ENCODE measurements at places on chromosomes 12 and 14.
A peak's percentile ranks its signal among the peaks of the same experiment; 100 is the strongest.

GRCh38 chr12:118625050-118625675 is 248.8 kb downstream of the SUDS3 start:
- DNase-seq, result no peak

- no peak for DNase-seq
These were observed 52.7 kb downstream of the TBX3 start for GRCh38 chr12:114631242-114631641.

DNA sequence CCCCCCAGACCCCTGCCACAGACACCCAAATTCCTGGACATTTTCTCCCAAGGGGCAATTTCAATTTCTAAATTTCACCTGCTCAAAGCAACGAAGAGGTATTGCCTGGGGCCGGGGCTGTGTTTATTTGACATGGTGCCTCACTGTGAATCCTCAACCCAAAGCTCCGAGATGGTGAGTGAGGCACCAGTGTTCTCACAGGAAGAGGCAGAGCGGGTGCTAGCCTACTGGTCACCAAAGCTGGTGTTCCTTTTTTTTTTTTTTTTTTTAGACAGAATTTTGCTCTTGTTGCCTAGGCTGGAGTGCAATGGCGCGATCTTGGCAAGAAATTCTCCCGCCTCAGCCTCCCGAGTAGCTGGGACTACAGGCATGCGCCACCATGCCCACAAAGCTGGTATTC is 14.8 kb upstream of the SH2B3 start:
- DNase-seq, result no peak

DNA sequence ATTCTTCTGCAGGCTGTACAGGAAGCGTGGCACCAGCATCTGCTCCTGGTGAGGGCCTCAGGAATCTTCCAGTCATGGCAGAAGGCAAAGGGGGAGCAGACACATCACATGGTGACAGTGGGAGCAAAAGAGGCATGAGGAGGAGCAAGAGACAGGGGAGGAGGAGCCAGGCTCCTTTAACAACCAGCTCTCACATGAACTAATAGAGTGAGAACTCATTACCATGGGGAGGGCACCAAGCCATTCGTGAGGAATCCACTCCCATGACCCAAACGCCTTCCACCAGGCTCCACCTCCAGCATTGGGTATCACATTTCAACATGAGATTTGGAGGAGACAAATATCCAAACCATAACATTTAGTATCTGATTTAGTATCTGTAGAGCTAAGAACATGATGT is 14.7 kb upstream of the TRIM9 start:
- DNase-seq, result no peak

- no peak for DNase-seq
These were observed 18.7 kb upstream of the RNF212B start for GRCh38 chr14:23219075-23219474.

- no peak for DNase-seq
These were observed 145.9 kb downstream of the PDZRN4 start for GRCh38 chr12:41333974-41334373.

GRCh38 chr14:36449903-36450302 is 70.1 kb downstream of the NKX2-1 start:
- DNase-seq, result no peak

GRCh38 chr12:33529810-33530209 is 90.2 kb upstream of the SYT10 start:
- no peak for DNase-seq

GRCh38 chr12:116697716-116698115 is 40.2 kb downstream of the SPRING1 start:
- no peak for DNase-seq

DNA sequence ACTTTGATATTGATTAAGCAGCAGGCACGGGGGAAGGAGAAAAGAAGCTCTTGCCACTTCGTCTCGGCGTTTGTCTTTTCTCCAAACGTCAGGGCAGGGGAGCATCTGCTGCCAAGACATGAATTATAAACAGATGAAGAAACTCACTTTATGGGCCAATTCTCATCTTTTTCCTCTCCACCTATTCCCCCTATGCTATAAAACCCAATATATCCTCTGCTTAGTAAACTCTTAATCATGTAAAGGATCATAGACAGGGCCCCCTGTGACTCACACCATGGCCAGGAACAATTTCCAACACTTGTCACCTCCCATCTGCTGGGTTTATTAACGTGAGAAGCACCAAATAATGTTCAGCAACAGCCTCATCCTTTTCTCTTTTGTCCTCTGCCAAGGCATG is 1092.1 kb upstream of the TMEM132C start:
- no peak for DNase-seq

DNA sequence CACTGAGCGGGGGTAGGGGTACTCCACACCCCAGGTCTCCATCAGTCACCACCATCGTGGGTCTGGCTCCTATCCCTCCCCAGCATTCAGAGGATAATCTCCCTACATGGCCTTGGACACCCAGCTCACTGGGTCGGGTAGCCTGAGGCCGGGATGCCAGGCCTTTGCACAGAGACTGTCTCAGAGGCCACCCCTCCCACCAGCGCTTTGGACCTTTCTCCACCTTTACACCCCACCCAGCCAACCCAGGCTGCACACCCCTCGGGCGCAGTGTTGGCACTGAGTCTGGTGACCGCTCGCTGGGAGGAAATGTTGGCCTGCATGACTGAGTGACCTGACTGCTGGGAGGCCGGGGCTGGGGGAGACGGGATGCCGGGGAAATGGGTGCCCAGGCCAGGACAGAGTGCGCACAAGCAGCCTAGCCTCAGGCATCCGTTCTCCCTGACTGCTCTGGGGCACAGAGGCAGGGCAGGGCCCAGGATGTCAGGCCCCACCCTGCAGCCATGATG is 10.6 kb upstream of the LBHD2 start:
- peak; percentile 64 for DNase-seq

DNA sequence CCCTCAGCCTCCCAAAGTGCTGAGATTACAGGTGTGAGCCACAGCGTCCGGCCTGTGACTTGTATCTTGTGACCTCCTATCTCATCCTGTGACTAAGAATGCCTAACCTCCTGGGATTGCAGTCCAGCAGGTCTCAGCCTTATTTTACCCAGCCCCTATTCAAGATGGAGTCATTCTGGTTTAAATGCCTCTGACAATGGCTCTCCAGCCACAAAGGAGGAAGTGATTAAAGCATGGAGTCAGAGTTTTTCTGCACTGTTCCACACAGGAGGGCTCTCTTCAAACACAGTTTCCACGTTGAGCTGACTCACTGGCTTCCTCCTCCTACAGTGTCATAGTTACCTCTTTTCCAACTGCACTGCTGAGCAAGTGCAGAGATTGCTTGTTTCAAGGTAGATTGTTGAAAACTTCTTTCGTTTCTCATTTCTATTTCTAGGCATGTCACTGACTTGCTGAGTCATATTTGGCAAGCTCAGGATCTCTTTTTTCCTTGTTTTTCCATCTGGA is 383.8 kb downstream of the PCNX1 start:
- peak; percentile 93 for DNase-seq

DNA sequence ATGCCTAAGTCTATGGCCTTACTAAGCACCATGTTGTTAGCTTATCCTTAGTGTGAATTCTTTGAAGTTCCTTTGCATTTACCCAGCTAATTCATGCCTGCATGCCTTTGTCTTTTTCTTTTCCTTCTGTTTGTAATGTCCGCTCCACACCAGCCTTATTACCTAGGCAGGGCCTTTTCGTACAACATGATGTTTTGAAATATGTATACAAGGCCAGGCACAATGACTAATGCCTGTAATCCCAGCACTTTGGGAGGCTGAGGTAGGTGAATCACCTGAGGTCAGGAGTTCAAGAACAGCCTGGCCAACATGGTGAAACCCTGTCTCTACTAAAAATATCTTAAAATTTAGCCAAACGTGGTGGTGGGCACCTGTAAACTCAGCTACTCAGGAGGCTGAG is 1636.5 kb upstream of the SEL1L start:
- no peak for DNase-seq

DNA sequence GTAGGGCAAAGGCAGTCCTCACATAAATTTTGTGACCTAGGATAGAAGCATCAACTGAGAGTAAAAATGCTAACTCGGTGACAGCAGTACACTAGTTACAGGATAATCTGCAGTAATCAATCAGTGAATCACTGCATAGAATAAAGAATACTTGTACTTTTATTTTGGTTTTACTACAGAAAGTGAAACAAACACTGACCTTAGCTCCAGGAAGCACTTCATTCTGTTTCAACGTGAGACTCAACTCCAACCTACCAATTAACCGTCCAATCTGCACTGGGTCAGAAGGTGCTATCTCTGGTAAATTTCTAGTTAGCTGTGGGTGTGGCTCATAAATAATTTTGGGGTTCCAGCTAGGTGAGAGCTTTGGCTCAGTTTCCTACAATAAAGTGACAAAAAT is 21.8 kb downstream of the ATG2B start:
- no peak for DNase-seq

DNA sequence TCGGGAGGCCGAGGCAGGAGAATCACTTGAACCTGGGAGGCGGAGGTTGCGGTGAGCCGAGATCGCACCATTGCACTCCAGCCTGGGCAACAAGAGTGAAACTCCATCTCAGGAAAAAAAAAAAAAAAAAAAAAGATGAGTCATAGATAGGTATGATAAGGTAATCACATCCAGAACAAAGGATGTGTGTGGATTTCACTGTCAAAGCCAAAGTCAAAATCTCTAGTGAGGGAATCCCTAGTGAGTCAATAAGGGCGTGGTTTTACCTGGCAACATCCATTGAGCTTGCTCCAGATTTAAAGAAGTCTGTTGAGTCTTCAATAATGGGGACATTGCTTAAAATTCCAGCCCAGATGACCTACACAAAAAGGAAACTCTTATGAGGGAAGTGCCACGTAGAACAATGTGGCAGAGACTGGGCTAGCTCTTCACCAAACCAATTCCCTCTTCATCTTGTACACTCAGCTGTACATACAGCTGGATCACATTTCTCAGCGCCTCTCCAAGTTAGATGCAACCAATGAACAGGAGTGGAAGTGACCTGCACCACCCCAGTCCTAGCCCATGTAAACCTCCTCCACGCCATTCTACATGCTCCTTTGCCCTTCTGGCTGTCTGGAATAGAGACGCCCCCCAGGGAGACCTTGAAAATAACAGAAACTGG is 23.4 kb downstream of the ALDH1L2 start:
- peak; percentile 88 for DNase-seq

DNA sequence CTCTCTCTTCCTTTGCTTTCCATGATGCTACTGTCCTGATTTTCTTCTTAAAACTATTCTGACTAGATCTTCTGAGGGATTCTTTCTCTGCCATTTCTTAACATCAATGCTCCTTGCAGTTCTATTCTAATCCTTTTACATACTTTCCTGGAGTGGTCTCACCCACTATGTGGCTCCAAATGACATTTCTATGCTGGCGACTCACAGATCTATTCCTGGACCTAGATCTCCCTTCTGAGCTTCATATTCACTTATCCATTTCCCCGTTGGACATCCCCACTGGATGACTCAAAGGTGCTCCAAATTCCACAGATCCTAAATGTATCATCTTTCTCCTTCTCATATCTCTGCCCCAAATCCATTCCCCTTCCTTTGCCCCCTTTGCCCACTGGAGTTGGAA is 4.1 kb downstream of the TEP1 start:
- DNase-seq, result no peak

GRCh38 chr12:25491396-25492325 is 61.4 kb downstream of the LMNTD1 start:
- peak; percentile 74 for DNase-seq

GRCh38 chr12:22285846-22286245 is 48.7 kb downstream of the ST8SIA1 start:
- no peak for DNase-seq

- peak; percentile 9 for DNase-seq
These were observed 57.0 kb upstream of the GPHB5 start for GRCh38 chr14:63375769-63376168.

GRCh38 chr14:29993143-29993542 is 65.5 kb upstream of the PRKD1 start:
- DNase-seq, result no peak

GRCh38 chr14:68956724-68957123 is 22.4 kb downstream of the ACTN1 start:
- DNase-seq, result no peak

GRCh38 chr12:48119834-48120195 is 651 bp downstream of the PFKM start:
- no peak for DNase-seq

- DNase-seq, result peak; percentile 13
These were observed at the start of gene STXBP6 for GRCh38 chr14:25049568-25050268. Gene STXBP6 (minus strand): TSS chr14:25050147. CDS start chr14:24974818, 75,329 bp downstream.

- DNase-seq, result no peak
These were observed 22.1 kb downstream of the SCARB1 start for GRCh38 chr12:124841558-124841945.

- DNase-seq, result peak; percentile 69
These were observed 2.2 kb downstream of the MMP17 start for GRCh38 chr12:131830335-131830913.

DNA sequence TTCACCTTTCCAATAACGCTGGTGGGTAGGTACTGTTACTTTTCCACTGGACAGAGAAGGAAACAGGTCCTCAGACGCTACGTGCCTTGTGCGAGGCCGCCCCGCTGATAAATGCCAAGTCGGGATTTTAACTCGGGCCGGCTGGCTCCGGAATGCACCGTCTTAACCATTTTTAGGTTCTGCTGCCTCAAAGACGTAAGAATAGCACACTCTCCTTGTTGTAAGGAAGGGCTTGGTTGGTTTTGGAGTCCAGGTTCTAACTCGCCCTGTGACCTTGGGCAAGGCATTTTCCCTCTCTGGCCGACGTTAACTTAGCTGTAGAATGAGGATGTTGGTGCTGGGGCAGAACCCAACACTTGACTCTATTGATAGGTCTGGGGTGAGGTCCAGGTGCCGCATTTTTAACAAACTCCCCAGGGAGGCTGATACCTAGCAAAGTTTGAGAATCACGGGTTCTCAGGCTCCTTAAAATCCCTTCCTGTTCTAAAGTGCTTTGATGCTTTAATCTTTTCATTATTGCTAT is 814 bp downstream of the ANKRD13A start:
- peak; percentile 31 for DNase-seq

- DNase-seq, result no peak
These were observed 1.4 kb upstream of the RNF10 start for GRCh38 chr12:120532701-120533238.

DNA sequence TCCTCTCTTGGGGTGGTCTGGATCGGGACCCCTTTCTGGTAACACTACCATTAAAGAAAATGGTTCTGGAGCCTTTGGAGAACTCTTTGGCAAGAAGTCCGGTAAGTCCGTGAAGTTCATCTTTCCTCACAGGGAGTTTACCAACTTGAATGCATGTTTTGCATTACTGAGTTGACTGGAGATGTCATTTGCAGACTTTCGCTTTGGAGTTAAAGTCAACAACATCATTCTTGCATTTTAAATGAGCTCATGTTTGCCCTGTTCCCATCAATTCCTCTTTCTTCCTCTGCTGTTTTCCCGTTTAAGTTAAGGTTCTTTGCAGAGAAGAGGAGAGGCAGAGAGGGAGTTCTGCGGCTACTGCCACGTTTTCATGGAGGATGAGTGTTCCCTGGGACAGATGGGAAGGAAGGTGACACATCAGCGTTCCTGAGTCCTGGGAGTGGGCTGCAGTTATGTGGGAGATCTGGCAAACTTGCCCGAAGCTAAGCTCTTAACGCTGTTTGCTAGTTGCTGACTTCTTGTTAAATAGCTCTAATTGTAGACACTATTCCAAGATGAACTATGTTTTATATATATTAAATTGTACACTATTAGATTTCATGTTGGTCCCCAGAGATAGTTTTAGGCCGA is 18.8 kb upstream of the PRICKLE1 start:
- DNase-seq, result peak; percentile 3

- no peak for DNase-seq
These were observed 603.4 kb upstream of the FOXG1 start for GRCh38 chr14:28163233-28163632.

GRCh38 chr12:132698341-132698740 is 11.0 kb downstream of the PXMP2 start:
- DNase-seq, result no peak

All from trophoblast cell (in vitro differentiated cells and primary cell).